ENCODE measurements at places on chromosomes 1 and 21.
A peak's percentile ranks its signal among the peaks of the same experiment; 100 is the strongest.

DNA sequence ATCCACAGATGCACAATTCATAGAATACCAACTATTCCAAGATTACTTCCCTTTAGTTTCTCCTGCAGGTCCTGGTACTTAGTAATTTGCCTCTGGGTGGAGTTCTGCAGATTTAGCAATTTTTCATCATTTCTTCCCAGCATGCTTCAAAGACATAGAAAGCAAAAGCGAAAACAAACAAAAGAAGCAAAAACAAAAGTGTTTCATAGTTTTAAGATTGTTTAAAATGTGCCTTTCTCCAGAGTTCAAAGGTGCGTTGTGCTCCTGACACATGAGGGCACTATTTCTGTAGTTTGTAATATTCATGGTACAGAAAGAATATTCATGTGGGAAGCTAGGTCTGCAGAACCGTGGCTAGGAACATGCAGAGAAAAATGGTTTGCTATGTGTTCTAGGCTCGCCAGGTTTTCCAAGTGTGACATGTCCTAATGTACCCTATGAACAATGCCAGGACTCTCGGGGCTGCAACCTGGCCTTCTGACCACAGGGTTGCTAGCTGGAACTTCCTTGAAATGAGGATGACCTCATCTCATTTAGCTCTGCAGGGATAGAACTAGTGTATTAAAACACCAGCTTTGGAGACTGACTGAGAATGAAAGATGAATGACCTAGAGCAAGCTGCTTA, 30.0 kb upstream of the RCSD1 start:
- peak; percentile 78 for DNase-seq

GRCh38 chr1:219778793-219779369, 149.5 kb downstream of the SLC30A10 start:
- no peak for DNase-seq

DNA sequence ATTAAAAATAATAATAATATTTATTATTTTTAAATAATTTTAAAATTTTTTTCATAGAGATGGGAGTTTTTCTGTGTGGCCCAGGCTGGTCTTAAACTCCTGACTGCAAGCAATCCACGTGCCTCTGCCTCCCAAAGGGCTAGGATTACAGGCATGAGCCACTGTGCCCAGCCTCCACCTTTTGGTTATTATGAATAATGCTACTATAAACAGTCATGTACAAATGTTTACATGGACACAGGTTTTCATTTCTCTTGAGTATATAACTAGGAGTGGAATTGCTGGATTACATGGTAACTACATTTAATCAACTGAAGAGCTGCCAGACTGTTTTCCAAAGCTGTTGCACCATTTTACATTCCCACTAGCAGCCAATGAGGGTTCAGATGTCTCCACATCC, 103.2 kb upstream of the DMRTA2 start:
- no peak for DNase-seq

- DNase-seq = no peak
Observed at GRCh38 chr1:181349512-181349911, 133.8 kb upstream of the CACNA1E start.

- no peak for DNase-seq
Observed at GRCh38 chr1:83531521-83532309, 467.2 kb downstream of the TTLL7 start.

DNA sequence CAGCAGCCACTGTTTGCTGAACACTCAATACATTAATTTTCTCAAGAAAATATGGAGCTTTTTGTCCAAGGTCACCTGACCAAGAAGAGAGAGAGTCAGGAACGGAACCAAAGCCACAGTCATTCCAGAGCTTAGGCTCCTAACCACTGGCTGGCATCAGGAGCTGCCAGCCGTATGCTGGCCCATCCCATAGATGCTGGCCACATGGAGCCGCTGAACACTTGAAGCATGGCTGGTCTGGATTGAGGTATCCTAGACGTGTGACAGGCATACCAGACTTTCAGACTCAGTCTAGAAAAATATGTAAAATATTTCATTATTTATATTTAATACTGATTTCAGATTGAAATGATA, 458.7 kb downstream of the MATN1 start:
- DNase-seq = no peak

- no peak for DNase-seq
Observed at GRCh38 chr21:44053567-44053966, 41.5 kb downstream of the TRAPPC10 start.

- no peak for DNase-seq
Observed at GRCh38 chr1:200346700-200347099, 63.1 kb downstream of the ZNF281 start.
